C1 segment of cervical spinal cord (tissue), 14 donors: ENCODE measurements at places on chromosomes 2 and 18.
A peak's percentile ranks its signal among the peaks of the same experiment; 100 is the strongest.

DNA sequence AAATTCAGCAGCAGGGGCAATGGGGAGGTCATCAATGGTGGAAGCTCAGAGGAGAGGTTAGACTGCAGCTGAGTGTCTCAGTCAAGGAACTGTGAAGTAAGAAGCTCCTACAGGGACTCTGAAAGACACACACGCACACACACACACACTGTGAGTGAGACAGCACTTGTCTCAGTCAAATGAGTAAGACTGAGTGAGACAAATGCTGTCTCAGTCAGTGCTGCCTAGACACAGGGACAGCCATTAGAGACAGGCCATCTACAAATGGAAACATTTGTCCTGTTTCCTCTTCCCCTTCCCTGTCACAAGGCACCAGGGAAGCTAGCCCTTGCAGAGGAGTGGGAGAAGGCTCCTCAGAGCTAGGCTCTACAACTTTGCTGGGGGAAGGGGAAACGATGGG lies 577.4 kb upstream of the GCFC2 start:
- no peak for DNase-seq

DNA sequence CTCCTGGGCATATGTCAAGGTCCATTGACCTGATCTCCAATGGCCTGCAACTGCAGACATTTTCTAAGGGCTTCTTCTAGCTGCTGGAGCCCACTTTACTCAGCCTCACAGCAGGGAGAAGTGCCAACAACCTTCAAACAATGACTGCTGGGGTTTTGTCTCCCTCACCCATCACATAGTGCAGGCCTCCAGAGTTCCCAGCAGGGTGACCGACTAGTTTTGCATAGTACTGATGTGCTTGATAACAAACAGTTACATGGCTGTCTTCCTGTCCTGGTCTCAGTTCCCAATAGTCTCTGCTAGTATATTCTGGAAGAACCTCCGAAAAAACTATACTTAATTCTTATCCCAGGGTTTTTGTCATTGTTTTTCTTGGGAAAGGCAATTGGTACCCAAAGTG lies 10.4 kb upstream of the NETO1 start:
- DNase-seq: no peak

DNA sequence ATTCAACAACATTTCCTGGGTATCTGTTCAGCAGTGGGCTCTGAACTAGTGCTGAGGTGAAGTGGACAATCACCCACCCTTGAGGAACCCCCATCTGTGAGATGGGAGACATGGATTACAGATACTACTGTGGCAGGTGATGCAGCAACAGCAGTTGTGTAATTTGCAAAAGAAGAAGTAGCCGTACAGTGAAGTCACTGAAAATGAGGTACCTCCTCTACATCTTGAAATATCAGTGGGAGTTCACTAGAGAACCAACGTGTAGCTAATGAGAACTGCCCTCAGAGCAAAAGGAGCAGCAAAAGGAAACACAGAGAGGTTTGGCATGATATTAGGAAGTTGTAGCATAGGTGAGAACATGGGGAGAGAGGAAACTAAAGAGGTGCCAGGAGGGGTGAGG lies 41.3 kb downstream of the VSNL1 start:
- DNase-seq: no peak

DNA sequence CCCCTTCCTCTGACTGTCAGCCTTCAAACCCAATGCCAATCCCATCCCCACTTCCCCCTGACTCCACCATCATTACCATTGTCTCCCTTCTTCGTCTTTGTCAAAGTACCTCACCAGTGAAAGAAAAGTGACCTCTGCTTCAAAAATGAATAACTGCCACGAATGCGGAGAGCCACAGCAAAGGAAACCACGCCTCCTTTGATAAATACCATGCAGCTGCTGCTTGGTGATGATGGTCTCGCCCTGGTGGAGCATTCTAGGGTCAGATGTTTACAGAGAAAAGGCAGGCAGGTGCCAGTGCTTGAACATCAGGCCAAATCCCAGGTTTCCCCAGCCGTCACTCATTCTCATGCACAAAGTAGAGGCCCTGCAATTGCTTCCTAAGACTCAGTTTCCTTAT lies 162.2 kb downstream of the BCL11A start:
- DNase-seq: no peak

- no peak for DNase-seq
These were observed 302.3 kb upstream of the UBE2E3 start for GRCh38 chr2:180677930-180678624.

DNA sequence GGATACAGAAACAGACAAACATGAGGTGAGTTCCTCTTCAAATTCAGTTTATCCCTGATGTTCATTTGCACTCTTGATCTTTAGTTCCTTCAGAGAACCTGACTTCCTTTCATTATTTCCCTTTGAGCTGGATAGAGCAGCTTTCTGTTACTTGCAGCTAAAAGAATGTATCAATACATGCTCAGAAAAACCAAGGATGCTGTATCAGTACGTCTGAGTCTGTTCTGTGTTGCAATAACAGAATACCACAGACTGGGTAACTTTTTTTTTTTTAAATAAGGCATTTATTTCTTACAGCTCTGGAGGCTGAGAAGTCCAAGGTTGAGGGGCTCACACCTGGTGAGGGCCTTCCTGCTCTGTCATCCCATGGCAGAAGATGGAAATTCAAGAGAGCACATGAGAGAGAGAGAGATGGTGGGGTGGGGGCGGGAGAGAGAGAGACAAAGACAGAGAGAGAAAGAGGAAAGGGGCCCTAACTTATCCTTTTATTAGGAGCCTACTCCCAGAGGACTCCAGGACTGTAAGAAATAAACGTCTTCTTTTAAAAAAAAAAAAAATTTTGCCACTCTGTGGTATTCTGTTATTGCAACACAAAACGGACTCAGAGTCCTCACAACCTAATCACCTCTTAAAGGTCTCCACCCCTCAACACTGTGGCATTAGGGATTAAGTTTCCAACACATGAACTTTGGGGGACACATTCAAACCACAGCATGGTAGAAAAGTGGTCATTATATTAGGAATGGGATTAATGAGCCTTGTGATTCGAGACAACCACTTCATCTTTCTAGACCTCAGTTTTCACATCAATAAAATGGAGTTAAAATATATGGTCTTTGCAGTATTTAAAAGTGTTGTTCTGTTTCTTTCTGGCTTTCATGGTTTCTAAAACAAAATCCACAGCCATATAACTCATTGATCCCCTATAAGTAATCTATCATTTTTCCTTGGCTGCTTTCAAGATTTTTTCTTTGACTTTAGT lies 18.4 kb upstream of the SELENOI start:
- DNase-seq: no peak

GRCh38 chr2:161990741-161991140 lies 83.3 kb downstream of the DPP4 start:
- no peak for DNase-seq

DNA sequence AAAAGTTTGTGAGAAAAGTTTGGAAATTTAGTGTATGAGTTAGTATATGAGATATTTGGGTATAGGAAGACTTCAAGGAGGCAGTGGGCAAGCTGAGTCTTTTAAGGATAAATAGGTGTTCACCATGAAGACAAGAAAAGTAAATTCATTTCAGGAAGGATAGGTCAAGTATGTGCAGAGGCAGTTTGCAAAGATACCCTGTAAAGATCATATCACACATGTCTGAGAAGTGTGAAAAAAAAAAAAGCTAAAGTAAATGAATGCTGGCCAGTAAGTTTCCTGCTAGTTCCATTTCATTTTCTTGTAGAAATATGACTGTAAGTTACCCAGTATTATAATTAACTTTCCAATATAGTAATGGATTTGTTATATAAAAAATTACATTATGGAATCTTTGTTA lies 131.0 kb downstream of the PHLPP1 start:
- no peak for DNase-seq

- DNase-seq: no peak
These were observed 363.7 kb downstream of the SLC4A3 start for GRCh38 chr2:219991116-219991515.

GRCh38 chr18:12656938-12657683 lies 796 bp downstream of the SPIRE1 start:
- DNase-seq: no peak

DNA sequence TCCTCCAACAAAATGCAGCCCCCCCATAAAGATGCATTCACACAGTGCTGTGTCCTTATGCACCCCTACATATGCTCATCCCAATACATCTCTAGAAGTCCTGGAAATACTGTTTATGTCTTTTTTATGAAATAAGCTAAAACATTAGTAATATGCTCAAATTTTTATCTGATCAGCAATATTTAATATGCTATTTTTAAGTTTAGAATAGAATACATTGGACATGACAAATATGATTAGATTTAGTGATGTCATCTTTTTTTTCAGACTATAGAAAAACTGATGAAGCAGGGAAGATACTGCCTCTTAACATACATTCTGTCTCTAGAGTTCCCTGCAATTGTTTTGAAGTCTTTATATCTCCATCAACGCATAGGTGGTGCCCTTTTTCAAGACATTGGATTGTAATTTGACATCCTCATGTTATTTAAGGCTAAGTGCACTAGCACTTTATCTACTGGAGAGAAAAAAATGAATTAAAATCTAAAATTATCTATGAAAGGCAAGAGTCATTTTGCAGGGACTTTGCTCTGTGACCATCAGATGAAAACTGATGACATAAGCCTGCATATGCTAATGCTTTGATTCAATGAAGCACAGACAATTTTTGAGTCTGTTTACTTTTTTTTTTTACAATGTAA lies 395.3 kb downstream of the LPIN1 start:
- DNase-seq: no peak

DNA sequence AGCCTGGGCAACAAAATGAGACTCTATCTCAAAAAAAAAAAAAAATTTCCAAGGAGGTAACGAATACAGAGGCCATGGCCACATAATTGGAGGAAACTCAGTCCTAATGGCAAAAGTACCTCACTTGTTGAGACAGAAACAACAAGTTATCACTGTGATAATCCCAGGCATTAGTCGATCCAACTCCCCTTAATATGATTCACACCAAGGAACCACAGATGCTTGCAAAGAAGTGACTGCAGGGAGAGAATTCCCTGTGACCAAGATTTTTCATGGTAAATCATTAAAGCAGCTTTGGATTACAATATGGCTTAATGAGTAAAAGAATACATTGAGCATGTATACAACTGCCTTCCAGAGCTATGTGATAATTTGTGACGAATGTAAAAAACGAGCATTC lies 80.4 kb upstream of the RNU4ATAC start:
- DNase-seq: no peak

GRCh38 chr2:84022810-84023431 lies 436.2 kb downstream of the SUCLG1 start:
- DNase-seq: no peak

GRCh38 chr2:105237045-105237765 lies 4.3 kb upstream of the GPR45 start:
- no peak for DNase-seq

DNA sequence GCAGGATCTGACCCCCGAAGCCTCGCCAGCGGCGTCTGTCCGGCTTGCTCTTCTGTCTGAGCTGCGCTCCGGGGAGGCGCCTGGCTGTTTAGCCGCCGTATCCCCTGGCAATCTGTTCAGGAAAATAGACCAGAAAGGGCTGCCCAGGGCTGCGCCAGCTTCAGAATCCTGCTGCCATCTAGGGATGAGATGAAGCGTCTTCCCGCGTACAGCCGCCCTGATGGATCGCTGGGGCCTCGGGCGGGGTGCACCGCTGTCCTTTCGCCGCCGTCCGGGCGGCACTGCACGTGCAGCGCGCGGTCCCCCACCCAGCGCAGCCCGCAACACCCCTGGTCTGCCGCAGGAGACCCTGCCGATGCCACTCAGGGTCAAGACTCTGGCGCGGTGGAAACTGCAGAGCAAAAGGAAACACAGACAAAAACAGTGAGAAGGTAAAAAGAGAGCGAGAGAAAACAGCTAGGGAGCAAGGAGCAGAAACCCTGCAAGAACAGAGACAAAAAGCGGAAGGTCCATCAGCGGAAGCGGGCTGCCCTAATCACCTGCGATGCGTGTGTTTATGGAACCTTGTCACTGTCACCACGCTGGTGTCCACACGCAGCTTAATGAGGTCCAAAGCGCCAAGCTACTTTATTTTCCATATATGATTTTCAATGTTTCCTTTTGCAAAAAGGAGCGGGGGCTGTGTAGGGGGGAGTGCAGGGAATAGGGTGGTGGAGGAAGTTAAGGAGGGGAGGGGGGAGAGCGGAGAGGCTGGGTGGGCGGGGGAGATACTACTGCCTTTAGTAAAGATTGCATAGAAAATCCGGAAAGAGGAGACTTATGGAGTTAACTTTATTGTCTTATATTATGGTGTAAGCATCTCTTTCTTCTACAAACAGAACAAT lies 2113.3 kb upstream of the PIK3C3 start:
- DNase-seq: peak; percentile 35

DNA sequence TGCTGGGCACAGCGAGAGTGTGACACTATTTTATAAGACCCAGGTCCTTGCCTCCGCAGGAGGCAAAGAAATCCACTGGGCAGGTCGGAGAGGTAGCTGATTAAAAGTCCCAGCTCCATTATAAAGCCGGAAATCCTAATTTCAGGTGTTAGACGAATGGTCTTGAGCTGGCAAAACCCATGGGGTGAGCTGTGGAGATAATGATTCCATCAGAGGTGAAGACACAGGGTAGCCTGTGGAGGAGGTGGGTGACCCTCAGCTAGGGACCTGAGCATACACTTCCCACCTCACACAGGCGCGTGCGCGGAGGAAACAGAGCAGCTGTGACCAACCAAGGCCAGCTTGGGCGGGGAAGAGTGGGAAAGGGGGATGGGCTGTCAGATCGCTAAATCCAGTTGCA lies 201.7 kb upstream of the CXCR4 start:
- DNase-seq: no peak

DNA sequence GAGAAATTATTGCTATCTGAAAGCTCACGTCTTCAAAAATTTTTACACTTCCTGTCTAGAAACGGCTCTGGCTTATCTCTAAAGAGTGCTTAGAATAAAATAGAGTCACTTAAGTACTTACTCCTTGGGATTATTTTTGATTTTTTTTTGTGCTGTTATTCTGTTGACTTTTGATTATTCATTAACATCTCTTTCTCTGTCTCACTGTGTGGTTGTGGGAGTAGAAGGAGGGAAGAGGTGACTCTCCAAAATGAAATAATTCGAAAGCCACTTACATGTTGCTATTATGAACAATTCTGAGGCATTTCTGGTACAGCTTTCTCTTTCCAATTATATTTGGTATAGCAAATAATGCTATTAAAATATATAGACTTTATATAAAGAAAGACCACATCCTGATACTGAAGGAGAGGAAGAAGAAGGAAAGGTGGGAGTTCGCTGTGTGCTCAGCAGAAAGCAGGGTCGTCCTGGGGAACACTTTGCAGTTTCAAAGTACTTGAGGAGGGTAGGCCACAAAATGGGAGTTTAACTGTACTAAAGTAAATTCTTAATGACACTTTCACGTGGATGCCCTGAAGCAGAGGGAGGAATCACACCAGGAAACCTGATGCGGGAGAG lies 9.6 kb upstream of the MMADHC start:
- DNase-seq: no peak

DNA sequence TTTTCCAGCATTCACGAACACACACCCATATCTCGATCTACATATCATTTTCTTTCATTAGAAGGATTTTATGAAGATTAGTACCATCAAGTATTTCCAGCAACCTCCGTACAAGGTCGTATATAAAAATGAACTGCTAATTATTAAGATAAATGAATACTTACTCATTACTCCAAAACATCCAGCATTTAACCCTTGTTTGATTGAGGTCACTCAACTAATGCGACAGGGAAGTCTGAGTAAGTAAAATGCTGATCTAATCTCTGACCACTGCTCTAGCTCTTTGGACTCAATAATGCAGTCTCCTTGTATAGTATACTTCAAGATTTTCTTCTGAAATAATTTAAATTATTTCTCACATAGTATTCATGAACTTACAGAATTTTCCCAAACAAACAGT lies 2.0 kb downstream of the ABHD3 start:
- no peak for DNase-seq

- no peak for DNase-seq
These were observed 14.3 kb upstream of the MC5R start for GRCh38 chr18:13809531-13810255.

- DNase-seq: no peak
These were observed 45.5 kb upstream of the LDAH start for GRCh38 chr2:20868377-20868776.
